IPS DF 6.9 (cell line): ENCODE measurements at places on chromosomes 3 and 15.

- DNase-seq, result no peak
- H3K27ac ChIP-seq, result no peak overlapping the region
- H3K27me3 ChIP-seq, result no peaks in the 10 kb centered on the region
- no peaks in the 10 kb centered on the region; the same call in 1 of the 2 replicates for H3K4me1 ChIP-seq
- H3K36me3 ChIP-seq, result no peaks in the 10 kb centered on the region
- no peak overlapping the region for H3K4me3 ChIP-seq
Observed at GRCh38 chr3:109050591-109051167, 67.3 kb downstream of the MORC1 start.

GRCh38 chr3:9951598-9951961 lies 628 bp downstream of the PRRT3 start:
- H3K4me1 ChIP-seq, result peaks cover 4% of the 10 kb centered on the region; the same call in 1 of the 2 replicates
- H3K4me3 ChIP-seq, result peak overlapping the region; percentile 91
- no peak for DNase-seq

GRCh38 chr3:63661242-63661641 lies 8.8 kb downstream of the SNTN start:
- no peaks in the 10 kb centered on the region for H3K4me1 ChIP-seq
- DNase-seq, result no peak
- no peak overlapping the region for H3K27ac ChIP-seq
- no peak overlapping the region for H3K4me3 ChIP-seq
- H3K36me3 ChIP-seq, result no peaks in the 10 kb centered on the region

GRCh38 chr3:29758434-29759322 lies 477.8 kb downstream of the RBMS3 start:
- no peak overlapping the region for H3K27ac ChIP-seq
- DNase-seq, result no peak
- H3K4me3 ChIP-seq, result no peak overlapping the region

- H3K4me3 ChIP-seq, result no peak overlapping the region
- no peak overlapping the region for H3K27ac ChIP-seq
- no peak for DNase-seq
Observed at GRCh38 chr15:28190391-28191174, 91.5 kb upstream of the OCA2 start.

GRCh38 chr15:39345176-39345575 lies 235.7 kb upstream of the THBS1 start:
- no peaks in the 10 kb centered on the region for H3K36me3 ChIP-seq
- no peak overlapping the region for H3K4me3 ChIP-seq
- no peak overlapping the region for H3K27ac ChIP-seq
- DNase-seq, result no peak
- no peaks in the 10 kb centered on the region for H3K27me3 ChIP-seq
